ENCODE measurements at places on chromosomes 1 and 21.

GRCh38 chr21:31335957-31336738 lies 7.9 kb downstream of the TIAM1 start:
- no peak for DNase-seq

DNA sequence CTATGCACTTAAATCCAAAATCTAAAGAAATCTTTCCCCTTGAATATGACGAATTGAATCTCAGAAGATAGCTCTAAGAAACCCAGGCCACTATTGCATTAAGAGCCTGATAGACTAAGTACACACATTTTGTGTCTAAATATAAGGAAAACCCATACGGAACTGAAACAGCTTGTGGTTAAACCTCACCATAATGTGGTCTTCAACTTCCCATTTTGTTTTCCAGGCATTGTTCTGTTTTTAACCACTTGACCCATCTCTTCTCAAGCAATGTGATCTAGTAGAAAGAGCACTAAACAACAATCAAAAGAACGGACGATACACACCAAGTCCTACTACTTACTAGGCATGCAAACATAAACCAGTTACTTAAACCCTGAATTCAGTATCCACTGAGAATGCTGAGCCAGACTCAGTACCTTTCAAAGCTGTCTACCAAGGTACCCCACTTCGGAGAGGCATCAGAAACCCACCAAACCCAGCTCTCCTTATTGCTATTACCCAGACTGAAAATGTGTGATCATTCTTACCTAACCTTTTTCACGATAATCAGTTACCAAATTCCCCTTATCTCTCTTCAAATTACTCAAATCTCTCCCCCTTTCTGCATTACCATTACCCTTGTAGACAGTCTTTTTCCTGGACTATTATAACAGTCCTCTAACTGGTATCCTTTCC lies 12.8 kb downstream of the OTUD7B start:
- no peak for DNase-seq

DNA sequence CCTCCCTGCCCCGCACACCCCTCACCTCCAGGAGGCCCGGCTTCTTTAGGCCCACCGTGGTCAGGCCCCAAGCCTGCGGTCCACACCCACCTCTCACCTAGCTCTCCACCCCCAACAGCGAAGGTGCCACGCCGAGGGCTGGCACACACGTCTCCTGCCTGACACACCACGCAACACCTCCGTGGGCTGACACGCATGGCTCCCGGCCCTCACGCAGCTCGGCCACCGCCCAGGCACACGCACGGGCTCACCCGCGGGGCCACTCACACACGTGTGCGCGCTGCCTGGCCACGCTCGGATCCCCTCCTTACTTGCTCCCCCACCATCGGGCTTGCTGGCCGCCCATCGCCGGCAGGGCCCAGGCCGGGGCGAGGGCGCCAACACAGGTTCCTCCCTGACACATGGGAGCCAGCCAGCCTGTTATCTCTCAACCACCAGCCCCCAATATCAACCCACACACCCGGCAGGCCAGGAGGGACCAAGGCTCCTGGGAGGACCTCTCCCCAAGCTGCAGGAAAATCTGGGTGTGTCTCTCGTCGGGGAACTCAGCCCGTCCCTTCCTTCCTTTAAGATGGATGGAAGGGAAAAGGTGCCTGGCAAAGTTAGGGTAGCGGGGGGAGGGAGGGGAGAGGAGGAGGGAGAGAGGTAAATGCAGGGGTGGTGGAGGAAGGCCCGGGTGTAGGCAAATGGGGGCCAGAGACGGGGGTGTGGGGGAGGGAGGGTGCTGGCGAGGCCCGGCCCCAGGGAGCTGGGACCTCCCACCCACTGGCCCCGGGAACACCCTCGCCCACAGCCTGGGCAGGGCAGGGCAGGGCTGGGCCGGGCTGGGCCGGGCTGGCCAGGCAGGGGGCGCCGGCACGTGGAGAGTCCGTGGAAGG lies 546 bp downstream of the ELOVL1 start:
- no peak for DNase-seq

DNA sequence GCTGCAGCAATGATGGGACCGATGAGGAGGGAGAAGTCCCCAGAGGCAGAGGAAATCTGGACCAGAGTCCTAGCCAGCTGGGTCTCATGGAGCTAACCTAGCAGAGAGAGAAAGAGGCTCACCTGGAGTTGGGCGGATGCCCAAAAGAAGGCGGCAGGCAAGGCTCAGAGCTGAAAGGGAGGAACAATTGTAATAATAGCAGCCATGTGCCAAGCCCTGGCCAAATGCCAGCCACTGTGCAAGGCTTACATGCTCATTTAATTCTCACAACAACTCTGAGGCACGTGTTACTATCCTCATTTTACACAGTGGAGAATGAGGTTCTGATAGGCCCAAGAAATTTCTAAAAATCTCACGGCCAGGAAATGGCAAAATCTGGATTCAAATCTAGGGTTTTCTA lies 50.0 kb upstream of the ZNF648 start:
- no peak for DNase-seq

- DNase-seq: no peak
Observed at GRCh38 chr1:145729196-145729595, 9.9 kb downstream of the CD160 start.

DNA sequence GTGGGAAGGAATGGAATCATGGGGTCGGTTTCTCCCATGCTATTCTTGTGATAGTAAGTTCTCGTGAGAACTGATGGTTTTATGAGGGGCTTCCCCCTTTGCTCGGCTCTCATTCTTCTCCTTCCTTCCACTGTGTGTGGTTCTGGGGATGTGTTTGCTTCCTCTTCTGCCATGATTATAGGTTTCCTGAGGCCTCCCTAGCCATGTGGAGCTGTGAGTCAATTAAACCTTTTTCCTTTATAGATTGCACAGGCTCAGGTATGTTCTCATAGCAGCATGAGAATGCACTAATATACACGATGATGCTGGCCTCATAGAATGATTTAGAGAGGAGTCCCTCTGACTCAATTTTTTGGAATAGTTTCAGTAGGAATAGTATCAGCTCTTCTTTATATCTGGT lies 195.4 kb upstream of the IVNS1ABP start:
- DNase-seq: no peak

DNA sequence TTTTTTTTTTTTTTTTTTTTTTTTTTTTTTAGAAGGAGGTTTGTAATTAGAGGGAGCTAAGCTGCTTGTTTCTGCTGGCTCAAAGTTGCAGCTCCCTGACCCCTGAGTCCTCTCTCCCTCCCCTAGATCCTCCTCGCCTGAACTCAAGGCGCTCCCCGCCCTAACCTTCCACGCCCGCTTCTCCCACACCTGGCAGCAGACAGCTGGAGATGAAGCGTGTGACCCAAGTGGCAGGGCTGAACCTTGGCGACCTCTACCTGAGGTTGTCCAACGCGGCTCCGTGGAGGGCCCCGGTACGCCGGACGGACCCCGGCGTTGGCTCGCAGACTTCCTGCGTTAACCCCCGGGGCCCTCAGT lies 795 bp downstream of the NGF start:
- DNase-seq: no peak

GRCh38 chr1:65795311-65795710 lies 2.6 kb downstream of the PDE4B start:
- DNase-seq: no peak

- DNase-seq: no peak
Observed at GRCh38 chr1:204464701-204465100, 29.9 kb downstream of the PIK3C2B start.

DNA sequence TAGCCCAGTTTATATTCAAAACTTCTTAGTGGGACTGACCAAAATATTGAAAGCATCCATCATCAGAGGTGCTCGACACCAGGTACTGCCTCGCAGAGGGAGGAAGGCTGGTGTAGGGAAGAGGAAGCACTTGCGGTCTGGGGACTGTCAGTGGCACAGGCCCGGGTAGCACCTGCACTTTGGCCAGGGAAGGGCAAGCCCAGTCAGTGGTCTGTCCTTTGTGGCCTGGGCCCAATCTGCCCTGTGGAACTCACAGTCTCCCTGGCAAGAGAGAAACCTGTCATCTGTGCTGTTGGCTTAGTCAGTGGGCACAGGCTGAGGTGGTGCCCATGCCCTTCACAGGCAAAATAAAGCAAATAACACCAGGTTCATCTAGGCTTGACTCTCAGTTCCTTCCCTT lies 77.4 kb downstream of the SYT6 start:
- DNase-seq: no peak

DNA sequence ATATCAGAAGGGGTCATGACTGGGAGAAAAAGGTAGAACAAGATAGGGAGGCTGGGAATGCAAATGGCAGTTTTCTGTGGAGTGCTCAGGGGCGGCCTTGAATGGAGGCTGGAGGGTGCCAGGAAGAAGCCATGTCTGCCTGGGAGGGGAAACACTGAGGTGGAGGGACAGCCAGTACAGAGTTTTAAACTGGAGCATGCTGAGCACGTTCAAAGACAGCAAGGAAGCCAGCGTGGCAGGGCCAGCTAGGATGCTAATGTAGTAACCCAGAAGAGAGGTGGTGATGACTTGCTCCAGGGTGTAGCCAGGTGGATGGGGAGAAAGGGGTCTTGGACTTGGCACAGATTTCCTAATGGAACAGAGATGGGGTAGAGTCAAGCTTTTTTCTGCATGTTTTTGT lies 445.8 kb upstream of the VAMP3 start:
- no peak for DNase-seq

DNA sequence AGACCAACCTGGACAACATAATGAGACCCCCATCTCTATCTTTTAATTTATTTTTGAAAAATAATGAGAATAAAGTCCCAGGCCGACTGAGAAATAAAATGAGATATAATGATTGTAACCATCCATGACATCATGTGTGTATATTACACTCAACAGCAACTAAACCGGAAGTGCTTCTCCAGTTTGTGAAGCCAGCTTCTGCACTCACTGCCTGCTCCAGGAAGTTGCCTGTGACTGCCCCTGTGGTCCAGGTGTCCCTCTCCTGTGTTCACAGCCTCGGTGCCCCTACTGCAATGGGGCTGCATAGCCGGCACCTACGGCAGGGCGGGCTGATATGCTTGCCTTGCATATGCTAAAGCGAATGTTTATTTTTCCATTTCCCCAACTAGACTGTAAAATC lies 68.3 kb downstream of the SSBP3 start:
- DNase-seq: no peak

GRCh38 chr1:225451340-225451739 lies 23.5 kb upstream of the LBR start:
- DNase-seq: no peak

- no peak for DNase-seq
Observed at GRCh38 chr1:11071463-11072215, 11.8 kb upstream of the SRM start.

GRCh38 chr1:41319106-41319755 lies 42.0 kb upstream of the FOXO6 start:
- DNase-seq: no peak

GRCh38 chr1:180680558-180681144 lies 48.8 kb downstream of the XPR1 start:
- DNase-seq: no peak

DNA sequence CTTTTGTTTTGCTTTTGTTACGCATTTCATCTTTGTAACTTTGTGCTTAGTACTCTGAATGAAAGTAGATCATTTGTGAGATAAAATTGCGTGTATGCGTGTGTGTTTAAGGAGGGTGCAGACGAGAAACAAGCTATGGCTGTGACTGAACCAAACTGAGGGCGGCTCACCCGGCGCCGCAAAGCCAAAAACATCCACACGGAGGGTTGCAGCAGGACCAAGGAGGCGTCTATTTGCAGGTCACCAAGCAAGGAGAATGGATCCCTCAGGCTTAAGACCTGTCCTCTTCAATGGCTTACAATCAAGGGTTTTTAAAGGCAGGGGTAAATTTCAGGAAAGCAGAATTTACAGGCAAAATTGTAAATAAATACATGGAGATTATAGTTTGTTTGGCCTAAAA lies 12.8 kb downstream of the GCSAML start:
- no peak for DNase-seq

Data from type B pancreatic cell (in vitro differentiated cells).